ENCODE measurements at places on chromosomes 16 and 17.

DNA sequence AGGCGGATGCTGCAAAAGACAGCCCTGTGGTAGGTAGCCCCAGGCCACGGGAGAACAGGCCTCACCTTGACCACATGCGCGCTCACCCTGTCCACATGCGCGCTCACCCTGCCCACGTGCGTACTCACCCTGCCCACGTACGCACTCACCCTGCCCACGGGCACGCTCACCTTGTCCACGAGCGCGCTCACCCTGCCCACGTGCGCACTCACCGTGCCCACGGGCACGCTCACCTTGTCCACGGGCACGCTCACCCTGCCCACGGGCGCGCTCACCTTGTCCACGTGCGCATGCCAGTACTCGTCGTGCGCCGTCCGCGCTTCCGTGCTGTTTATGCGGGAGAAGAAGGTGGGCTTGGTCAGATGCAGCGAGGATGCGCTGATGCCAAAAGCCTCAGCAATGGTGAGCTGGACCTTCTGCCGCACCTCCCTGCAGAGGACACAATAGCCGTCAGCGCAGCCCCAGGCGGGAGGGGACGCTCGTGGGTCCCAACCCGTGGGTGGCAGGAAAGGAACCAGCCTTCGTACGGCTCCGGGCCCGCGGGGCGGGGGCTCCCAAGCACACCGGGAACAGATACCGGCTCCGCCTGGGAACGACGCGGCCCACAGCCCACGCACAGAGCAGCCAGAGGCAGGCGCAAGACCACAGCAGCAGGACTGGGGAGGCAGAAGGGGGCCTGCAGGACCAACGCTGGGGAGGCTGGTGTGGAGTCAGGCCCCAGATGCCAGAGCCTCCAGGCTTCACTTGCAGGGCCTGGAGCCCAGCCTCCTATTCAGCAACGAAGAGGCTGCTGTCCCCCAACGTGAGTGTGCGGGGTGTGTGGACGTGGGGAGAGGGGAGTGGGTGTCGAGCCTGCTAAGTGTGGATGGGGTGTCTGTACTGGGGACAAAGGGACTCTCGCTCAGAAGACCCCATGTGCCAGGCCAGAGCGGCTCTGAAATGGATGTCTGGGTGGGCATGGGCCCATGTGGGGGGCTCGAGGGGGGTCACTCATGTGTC is 14.2 kb upstream of the HEXD start:
- DNase-seq, result no peak

DNA sequence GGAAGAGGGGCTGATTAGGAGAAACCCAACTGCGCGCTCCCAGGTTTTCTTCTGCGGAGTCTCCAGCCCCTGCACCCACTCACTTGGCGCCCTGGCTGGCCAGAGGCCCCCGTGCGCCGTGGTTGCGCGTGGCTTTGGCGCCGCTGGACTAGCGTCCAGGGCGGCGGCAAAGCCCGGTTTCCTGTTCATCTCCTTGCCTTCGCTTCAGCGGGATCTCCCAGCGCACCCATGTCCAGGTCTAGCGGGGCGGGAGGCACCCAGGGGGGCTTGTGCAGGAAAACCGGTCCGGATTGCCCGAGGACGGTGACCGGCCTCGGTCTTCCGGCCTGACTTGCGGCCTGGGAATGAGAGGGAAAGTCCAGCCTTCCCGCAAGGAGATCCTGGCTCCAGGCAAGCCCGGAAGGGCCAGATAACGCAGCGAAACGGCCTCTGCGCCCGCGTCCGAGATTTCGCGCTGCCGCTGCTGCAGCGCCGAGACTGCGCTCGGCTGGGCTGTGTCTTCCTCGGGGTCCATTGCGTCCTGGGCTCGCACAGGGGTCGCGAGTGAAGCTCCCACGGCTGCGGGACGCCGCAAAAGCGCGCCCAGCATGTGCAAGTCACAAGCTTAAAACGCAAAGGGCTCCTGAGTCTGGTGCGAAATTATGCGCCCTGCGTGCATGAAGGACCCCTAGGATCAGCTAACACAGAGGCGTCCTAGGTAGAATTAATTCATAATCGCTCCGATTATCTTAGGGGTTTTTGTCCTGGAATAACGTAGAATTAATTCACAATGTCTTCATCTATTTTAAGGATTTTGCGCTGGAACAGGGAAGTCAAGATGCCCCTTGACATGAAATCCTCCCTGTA is 5.7 kb downstream of the FOXF1 start:
- DNase-seq, result no peak

GRCh38 chr17:76122431-76123190 is 18.4 kb downstream of the FOXJ1 start:
- DNase-seq, result no peak

GRCh38 chr17:20302246-20302917 is 165.0 kb downstream of the LGALS9B start:
- DNase-seq, result no peak

- no peak for DNase-seq
These were observed 5.5 kb upstream of the HASPIN start for GRCh38 chr17:3718201-3718600.

DNA sequence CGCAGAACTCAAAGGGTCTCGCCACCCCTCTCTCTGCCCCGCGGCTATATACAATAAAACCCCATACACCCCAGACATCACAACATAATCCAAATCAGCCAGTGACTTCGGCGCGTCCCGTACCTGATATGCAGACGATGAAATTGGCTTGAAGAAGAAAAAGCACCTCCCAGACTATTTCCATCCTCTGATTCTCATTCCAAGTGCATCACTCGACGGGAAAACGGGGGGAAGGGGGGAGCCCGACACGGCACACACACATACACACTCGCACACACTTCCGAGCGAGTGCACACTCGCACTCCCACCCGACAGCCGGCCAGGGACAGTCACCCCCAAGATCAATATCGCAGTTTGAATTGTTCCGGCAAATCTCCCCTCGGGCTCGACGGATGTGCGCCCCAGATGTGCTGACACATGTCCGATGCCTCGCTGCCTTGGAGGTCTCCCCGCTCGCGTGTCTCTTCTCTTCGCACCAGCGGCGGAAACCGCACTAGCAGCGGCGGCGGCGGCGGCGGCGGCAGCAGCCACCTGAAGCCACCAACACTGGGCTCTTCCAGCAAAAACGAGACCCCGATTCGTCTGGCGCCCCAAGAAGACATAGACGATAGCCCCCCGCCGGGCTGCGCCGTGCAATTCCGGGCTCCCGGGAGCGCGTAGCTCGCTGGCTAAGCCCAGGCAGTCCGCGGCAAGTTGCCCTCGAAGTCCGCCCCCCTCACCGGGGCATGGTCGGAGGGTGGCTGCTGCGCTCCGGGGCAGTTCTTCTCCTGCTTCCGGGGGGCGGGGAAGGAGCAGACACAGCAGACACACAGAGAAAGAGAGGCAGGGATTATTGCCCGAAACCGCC is 688 bp downstream of the CA10 start:
- DNase-seq, result no peak

- DNase-seq, result no peak
These were observed 174.2 kb downstream of the TANC2 start for GRCh38 chr17:63140255-63140654.

DNA sequence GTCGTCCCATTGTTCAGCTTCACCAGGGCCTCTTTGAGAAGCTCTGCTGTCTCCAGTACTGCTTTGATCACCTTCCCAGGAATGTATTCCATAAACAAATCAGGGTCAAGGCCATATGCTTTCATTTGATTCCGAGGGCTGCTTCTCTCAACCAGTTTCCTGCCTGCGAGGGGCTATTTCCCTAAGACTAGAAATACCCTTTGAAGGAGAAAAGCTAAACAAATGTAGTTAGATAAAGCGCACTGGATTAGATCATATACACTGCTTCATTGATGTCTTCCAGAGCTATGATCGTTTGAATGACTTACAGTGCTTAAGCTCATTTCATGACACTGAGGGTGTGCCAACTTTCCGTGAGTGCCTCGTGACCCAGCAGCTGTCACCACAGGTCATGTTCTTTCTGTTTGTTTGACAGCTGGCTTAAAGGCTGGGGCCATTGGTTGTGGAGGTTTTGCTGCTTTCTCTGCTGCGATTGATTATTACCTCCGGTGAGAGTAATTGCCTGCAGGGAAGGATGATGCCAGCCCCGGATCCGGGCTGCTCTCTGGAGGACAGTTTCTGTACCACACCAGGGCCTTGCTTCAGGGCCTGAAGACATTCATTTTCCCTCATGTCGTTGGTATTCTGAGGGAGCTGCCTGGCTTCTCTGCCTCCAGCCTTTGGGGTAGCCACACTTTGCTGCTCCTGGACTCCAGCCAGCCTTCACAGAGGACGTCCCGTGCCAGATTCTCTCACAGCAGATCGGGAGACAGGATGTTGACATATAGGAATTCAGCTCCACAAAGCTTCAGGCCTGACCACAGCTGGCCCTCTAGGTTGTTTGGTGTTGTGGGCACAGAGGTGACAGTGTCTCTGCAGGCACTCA is 3.9 kb downstream of the TIMM22 start:
- DNase-seq, result no peak

DNA sequence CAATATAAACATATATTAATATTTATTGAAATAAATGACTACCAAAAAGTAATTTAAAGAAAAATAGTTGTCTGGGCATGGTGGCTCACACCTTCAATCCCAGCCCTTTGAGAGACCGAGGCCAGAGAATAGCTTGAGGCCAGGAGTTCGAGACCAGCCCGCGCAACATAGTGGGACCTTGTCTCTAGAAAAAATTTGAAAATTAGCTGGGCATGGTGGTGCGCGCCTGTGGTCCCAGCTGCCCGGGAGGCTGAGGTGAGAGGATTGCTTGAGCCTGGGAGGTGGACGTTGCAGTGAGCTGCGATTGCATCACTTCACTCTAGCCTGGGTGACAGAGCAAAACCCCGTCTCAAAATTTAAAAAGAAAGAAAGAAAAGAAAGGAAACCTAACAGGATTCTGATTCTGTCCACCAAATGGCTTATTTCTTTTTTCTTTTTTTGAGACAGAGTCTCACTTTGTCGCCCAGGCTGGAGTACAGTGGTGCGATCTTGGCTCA is 3.4 kb upstream of the BPTF start:
- DNase-seq, result no peak

DNA sequence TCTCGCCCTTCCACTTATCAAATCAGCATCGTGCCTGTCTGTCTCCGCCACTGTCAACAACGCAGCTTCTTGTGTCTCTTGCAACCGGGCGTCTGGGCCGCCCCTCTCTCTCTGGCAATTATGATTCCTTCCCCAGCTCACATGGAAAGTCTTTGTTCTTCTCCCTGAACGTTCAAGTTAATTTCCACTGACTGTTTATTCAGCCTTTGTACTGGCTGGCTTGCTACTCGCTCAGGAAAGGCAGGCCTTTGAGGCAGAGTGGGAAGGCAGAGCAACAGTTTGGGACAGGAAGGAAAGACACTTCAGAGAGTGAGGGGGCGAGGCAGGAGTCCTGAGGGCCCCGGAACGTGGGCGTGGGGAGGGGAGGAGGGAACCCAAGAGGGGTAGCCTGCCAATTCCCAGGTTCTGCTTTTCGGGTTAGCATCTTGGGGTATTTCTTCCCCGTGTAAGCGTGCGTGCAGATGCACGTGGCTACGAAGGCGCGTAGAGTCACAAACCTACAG is 50.8 kb downstream of the AKAP1 start:
- no peak for DNase-seq

GRCh38 chr16:49766225-49766624 is 89.7 kb downstream of the ZNF423 start:
- no peak for DNase-seq

GRCh38 chr16:66568355-66568754 is 2.1 kb downstream of the CMTM1 start:
- no peak for DNase-seq

GRCh38 chr17:50660042-50660886 is 25.6 kb downstream of the ABCC3 start:
- no peak for DNase-seq

GRCh38 chr16:66440271-66440802 is 13.2 kb downstream of the BEAN1 start:
- DNase-seq, result no peak

GRCh38 chr16:86962259-86962658 is 354.9 kb downstream of the C16orf95 start:
- no peak for DNase-seq

DNA sequence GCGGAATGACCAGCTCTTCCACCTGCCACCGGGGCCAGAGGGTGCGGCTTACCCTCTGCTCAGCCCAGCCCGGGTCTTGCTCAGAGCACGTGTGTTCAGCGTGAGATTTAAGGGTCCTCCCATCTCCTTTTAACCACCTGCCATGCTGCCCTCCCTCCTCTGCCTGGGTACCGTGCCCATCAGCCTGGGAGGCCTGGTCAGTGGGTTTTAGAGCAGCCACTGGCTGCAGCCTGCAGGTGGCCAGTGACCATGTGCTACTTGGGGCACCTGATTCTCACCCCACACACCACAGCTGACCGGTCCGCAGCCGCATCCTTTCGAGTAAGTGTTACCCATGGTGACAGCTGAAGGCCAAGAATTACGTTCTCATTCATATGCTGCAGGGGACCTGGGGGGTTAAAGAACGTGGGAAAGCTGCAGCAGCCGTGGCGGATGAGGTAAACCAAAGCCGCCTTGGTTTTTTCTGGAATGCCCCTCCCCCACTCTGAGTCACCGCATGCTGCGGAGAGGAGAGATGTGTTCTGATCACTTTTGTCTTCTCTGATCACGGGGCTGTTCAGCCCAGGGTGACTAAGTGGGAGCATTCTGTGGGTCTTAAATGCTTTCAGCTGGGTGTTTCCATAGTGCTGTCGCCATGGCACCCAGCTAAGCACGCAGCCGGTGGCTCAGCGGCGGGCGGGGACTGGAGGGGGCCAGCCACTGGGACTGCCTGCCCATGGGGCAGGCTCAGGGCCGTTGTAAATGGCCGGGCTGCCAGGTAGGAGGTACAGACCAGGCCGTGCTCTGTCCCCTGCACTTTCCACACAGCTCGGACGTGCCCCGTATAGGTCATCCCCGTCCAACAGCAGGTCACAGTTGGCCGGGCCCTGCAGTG is 59.8 kb downstream of the BAIAP2 start:
- peak; percentile 100 for DNase-seq
